ENCODE measurements at places on chromosomes 2 and 18.
A peak's percentile ranks its signal among the peaks of the same experiment; 100 is the strongest.

DNA sequence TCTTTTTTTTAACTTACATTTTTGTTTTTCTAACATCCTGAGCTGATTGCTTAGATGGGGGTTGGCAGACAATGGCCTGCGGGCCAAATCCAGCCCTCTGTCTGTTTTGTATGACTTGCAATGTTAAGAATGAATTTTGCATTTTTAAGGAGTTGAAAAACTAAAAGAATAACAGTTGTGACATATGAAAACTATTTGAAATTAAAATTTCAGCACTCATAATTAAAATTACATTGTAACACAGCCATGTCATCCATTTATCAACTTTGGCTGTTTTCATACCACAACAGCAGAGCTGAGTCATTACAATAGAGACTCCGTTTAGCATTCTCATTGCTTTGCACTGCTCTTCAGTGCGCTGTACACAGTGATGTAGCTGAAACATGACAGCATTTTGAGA, 94.1 kb upstream of the MC4R start:
- no peak for DNase-seq

DNA sequence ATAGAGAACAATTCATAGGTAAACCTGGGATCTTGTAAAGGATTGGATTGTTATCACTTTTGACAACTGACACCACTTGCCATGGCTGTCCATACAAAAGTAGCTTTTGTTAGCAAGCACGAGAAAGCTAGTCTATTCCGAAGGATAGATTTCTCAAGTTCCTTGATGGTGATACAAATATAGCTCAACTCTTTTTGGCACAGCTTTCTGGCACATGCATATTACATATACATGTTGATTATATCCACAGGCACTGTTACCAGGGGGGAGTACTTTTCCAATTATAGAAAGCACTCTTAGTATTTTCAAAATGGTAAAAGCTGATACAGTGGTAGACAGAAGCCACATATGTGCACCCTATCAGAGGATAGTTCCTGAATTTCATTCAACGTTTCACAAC, 168.9 kb downstream of the UPP2 start:
- DNase-seq: peak; percentile 63

- peak; percentile 66 for DNase-seq
Measured at GRCh38 chr2:40554665-40555294, 102.9 kb upstream of the SLC8A1 start.

- peak; percentile 98 for DNase-seq
Measured at GRCh38 chr2:168890006-168890782, at the start of gene SPC25. TSS of gene SPC25 (minus strand) at chr2:168890430. CDS start at chr2:168889519, 911 bp downstream.

DNA sequence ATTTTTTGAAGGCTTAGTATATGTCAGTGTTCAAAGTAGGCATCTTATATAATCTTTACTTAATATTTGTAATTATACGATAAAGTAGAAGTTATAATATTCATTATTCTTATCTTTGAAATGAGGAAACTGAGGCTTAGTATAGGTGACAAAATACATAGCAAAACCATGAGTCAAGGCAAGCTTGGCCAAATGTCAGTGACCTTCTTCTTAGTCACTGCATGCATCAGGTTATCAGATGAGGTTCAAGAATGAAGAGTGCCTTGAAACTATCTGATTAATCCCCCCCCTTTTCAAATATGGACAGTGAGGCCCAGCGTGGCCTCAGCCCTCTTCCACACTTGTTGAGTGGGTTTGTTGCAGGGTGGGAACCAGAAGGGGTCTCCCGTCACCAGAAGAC, 59.3 kb downstream of the PMAIP1 start:
- no peak for DNase-seq

DNA sequence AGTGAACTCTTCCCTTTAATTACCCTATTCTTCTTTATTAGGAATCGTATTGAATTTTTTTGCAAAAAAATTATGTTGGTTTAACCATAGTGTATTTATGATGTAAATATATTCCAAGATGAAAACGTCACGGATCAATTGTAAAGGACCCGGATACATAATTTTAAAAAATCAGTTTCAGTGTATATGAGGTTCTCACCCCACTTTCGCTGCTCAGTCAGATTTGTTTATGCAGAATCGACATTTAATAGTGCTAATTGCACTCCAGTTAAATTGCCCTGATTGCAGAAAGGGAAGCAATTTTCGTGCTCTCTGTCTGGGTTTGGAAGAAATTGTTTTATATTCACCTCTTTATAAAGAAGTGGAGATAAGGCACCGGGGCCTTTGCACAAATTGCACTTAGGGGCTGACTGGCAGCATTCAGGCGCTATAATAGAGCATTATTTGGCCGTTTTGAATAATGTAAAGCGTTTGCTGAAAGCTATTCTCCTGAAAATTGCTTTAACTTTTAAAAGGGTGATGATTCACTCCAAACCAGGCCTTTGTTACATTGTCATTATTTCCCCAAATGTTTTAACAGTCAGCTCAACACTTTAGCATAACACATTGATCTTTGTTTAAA, 3.0 kb upstream of the SP9 start:
- DNase-seq: no peak

GRCh38 chr2:9732824-9733223, 102.0 kb upstream of the YWHAQ start:
- no peak for DNase-seq

DNA sequence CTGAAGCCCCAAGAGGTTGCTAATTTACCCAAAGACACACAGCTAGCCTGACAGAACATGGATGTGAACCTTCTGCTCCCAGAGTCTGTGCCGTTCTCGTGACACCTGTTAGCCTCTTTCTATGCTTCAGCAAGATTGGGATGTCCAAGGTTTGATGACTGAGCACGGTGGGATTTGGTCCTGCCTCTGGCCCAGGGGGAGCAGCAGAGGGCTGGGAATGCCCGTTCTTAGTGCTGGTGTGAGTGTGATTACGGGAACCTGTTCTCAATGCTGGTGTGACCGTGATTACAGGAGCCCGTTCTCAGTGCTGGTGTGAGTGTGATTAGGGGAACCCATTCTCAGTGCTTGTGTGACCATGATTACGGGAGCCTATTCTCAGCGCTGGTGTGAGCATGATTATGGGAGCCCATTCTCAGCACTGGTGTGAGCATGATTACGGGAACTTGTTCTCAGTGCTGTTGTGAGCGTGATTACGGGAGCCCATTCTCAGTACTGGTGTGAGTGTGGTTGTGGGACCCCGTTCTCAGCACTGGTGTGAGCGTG, 67.3 kb upstream of the SNTG2 start:
- DNase-seq: no peak

- DNase-seq: no peak
Measured at GRCh38 chr18:25141399-25141798, 210.6 kb downstream of the ZNF521 start.

GRCh38 chr2:156192468-156192867, 140.1 kb downstream of the NR4A2 start:
- no peak for DNase-seq

DNA sequence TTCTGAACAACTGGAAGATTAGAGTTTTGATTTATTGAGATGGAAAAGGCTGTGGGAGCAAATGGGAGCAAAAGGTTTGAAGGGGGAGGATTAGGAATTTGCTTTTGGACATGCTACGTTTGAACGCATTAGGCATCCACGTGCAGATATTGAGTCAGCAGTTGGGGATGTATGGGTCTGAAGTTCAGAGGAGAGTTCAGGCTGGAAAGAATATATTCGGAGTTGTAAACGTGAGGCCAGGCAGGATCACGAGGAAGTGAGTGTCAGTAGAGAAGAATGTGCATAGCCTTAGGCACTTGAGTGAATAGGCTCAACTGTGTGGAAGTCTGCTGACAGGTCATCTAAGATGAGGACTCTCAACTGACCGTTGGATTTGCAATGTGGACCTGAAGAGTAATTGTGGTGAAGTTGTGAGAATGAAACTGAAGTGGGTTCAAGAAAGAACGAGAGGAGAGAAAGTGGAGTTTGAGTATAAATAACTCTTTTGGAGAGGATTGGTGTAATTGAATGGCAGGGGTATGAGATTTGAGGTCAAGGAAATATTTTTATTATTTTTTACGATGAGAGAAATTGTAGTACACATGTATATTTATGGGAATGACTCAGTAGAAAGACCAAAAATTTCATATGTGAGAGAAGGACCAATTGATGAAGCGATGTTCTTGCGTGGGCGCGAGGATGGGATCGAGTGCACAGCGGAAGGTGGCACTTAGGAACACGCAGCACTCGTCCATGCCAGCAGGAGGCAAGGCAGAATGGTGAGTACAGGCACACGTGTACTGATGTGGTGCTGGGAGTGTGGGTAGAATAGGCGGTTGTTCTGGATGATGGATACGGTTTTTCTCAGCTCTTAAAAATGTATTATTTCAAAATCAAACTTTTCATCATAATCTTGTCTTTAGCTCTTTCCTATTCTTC, 40.5 kb upstream of the POLE4 start:
- DNase-seq: peak; percentile 27

DNA sequence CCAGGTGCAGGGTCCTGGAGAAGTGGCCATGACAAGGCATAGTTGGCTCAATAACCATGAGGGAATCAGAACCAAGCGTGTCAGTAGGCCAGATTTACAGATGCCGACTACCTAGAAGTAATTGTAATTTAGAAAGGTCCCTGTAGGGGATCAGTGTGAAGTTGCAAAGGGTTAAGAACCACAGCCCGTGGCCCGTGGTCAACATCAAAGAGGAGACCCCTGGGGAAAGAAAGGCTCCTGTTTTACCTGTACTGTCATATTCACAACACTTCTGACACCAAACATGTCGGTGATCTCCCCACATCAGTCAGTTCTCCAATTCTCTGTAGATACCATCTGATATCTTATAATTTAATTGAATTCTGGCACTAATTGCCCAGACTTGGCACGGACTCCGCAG, 31.0 kb downstream of the SP100 start:
- DNase-seq: no peak

DNA sequence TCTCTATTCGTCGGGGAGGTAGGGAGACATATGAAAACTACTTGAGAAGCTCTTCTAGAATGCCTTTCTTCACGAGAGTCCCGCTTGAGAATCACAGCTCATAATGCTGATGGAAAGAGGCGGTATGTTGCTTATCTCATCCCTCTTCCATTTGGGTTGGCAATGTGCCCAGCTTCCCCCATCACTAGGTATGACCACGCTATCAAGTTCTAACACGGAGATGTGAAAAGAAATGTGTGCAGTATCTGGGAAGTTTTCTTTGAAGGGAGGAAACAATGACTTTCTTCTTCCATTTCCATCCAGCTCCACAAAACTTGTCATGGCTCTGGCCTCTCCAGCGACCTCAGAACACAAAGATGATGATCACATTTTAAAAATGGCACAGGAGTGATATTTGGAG, 742.4 kb downstream of the DCDC2C start:
- peak; percentile 2 for DNase-seq

DNA sequence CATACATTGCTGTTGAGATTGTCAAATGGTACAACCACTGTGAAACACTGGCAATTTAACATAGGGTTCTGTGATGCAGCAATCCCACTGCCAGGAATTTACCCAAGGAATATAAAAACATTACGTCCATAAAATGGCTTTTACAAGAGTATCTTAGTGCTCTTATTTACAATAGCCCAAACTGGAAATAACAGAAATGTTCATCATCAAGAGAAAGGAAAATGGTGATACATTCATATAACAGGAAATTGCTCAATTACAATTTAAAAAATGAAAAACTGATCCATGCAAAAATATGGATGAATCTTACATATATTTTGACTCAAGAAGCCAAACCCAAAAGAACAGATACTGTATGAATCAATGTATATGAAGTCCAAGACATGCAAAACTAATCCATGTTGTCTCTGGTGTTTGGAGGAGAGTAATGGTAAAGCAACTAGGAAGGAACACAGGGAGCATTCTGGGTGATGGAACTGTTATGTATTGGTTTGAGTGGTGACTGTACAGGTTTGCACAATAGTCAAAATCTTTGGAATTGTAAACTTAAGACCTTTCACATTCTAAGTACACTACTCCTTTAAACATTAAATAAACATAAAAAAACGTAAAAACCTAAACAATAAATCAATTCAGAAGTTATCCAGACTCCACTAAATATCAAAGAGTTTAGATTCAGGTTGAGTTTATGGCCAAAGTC, 104.8 kb upstream of the WDR75 start:
- no peak for DNase-seq

DNA sequence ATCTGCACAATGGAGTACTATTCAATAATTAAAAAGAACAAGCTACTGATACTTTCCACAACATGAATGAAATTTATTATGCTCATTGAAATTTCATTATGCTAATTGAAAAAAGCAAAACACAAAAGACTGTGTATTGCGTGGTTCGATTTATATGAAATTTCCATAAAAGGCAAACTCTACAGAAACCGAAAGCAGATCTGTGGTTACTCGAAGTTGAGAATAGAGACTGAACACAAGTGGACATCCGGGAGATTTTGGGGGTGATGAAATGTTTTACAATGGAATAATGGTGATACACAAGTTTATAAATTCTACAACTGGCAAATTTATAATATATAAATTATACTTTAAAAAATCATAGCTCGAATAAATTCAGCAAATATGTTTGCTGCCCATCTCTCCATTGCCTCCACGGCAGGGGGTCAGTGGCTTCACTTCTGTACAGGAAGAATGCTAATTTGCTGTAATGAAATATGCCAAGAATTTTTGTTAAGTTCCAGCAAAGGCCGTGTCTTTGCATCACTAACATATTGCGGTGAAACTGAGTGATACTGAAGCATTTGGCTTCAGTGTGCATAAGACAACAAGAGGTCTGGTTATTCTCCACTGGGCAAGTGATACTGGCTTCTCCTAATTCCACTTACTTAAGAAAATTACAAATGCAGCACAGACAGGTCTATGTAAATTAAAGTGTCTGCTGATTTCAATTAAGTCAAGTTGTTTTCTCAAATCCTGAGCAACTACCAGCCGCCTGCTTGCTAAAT, 96.7 kb downstream of the TMEM163 start:
- no peak for DNase-seq

GRCh38 chr18:72107647-72108383, 436.3 kb downstream of the CBLN2 start:
- peak; percentile 92 for DNase-seq

- no peak for DNase-seq
Measured at GRCh38 chr2:240603846-240604245, 17.3 kb downstream of the CAPN10 start.

- no peak for DNase-seq
Measured at GRCh38 chr2:43254331-43254730, 27.9 kb upstream of the ZFP36L2 start.

DNA sequence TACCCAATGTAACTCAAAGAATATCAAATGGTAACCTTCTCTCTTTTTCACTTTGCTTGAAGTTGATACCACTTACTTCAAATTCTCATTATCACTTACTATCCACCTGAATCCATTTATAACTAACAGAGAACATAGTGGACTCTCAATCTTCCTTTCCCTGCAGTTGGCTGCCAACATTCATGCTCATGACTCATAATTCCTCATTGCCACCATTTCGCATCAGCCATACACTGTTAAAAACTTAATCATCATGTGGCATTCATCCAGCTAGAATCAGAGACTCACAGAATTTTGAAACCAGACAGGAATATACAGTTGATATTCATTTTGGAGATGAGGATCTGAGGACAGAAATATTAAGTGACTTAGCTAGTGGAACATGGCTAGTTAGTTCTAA, 56.8 kb downstream of the SLC4A10 start:
- peak; percentile 11 for DNase-seq

GRCh38 chr2:130389358-130389757, 33.5 kb downstream of the PTPN18 start:
- DNase-seq: no peak

GRCh38 chr2:33207151-33207740, 260.5 kb downstream of the LTBP1 start:
- DNase-seq: no peak

Data from DMS53 (cell line).